NCI-H446 (cell line): ENCODE measurements at places on chromosomes 7 and 10.

GRCh38 chr10:80945264-80945880 is 407.7 kb downstream of the SH2D4B start:
- no peak for DNase-seq

- no peak for DNase-seq
Measured at GRCh38 chr10:8962249-8962648, 907.8 kb downstream of the GATA3 start.

DNA sequence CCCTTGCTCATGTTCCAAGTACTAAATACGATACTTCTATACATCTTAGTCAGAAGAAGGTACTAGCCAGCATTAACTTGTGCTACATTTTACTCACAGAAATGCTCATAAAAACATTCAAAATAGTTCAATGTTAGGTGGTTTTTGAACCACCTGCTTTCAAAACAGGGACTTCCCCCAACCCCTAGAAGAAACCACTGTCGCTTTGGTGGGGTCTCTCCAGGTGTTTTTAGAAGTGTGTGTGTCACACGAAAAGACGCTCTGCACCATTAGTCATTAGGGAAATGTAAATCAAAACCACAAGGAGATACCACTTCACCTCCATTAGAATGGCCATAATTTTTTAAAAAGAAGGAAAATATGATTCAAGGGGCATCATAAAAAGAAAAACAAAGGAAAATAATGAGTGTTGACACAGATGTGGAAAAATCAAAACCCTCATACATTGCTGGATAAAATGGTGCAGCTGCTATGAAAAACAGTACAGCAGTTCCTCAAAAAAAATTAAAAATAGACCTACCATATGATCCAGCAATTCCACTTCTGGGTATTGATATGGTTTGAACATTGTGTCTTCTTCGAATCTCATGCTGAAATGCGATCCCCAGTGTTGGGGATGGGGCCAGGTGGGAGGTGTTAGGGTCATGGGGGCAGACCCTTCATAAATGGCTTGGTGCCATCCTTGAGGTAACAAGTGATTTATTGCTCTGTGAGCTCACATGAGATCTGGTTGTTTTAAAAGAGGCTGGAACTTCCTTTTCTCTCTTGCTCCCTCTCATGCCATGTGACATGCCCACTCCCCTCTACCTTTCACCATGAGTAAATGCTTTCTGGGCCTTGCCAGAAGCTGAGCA is 74.2 kb downstream of the MALSU1 start:
- no peak for DNase-seq

DNA sequence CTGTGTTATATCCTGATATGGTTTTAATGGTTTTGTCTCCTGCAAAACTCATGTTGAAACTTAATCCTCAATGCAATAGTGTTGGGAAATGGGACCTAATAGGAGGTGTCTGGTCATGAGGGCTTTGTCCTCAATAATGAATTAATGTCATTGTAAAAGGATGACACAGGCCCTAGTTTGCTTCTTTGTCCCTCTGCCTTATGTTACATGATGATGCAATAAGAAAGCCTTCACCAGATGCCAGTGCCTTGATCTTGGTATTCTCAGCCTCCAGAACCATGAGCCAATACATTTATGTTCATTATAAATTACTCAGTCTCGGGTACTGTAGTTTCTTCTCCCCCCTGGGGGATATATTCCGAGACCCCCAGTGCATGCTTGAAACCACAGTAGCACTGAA is 1247.4 kb upstream of the SORCS1 start:
- no peak for DNase-seq

- DNase-seq: no peak
Measured at GRCh38 chr10:50604809-50605208, 18.9 kb downstream of the SGMS1 start.

- DNase-seq: no peak
Measured at GRCh38 chr7:106442476-106442875, 157.7 kb upstream of the NAMPT start.

- no peak for DNase-seq
Measured at GRCh38 chr7:120998996-120999565, 10.6 kb downstream of the CPED1 start.

DNA sequence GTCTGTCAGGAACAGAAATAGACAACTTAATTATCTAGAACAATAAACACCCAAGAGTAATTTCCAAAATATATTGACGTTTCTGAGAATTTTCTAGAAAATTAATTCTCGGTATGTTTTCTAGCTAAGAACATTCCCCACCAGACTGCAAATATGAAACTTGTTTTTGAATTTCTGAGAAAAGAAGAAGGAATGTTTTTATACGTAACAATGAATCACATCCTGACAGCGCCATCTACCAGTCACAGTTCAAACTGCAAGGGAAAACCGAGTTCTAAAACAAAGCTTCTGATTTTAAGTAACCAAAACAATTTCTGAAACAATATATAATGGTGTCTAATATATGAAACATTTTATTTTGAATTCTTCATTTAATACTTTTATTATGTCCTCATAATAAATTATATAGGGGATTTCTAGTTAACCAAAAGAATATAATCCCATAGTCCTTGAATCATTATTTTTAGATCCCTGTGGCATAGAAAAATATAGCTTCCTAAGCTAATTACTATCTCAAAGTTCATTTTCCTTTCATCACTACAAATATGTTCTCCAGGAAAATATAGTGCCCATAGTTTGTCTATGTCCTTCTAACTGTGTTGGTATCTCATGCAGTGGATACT is 34.5 kb upstream of the MEOX2 start:
- peak; percentile 15 for DNase-seq

GRCh38 chr10:124329362-124329761 is 89.4 kb downstream of the OAT start:
- no peak for DNase-seq

- no peak for DNase-seq
Measured at GRCh38 chr7:36811807-36812206, 87.5 kb upstream of the AOAH start.

- DNase-seq: no peak
Measured at GRCh38 chr7:131747658-131748232, 191.3 kb upstream of the PODXL start.

GRCh38 chr7:28956608-28957063 is 1.5 kb downstream of the TRIL start:
- no peak for DNase-seq
